ENCODE measurements at places on chromosomes 4 and X. TPM values are rescaled to one million over a fixed set of nuclear protein-coding genes. Genes with fewer than 3 reads are reported as not detected.

- no peak overlapping the region for H3K4me3 ChIP-seq
- H3K36me3 ChIP-seq: no peaks in the 10 kb centered on the region
- H3K27me3 ChIP-seq: no peaks in the 10 kb centered on the region
These were observed 133.3 kb downstream of the PJA1 start for GRCh38 chrX:69031971-69032391.

GRCh38 chr4:97867557-97868091 is 275.7 kb downstream of the STPG2 start:
- DNase-seq: no peak
- H3K36me3 ChIP-seq: no peaks in the 10 kb centered on the region
- H3K4me3 ChIP-seq: no peak overlapping the region
- no peaks in the 10 kb centered on the region for H3K4me1 ChIP-seq

- H3K27me3 ChIP-seq: no peaks in the 10 kb centered on the region
- no peak overlapping the region for H3K27ac ChIP-seq
- DNase-seq: peak; percentile 60
- H3K36me3 ChIP-seq: peaks cover 9% of the 10 kb centered on the region
- no peak overlapping the region for H3K4me3 ChIP-seq
These were observed 22.4 kb upstream of the CLTRN start for GRCh38 chrX:15686818-15687685.

GRCh38 chrX:74259885-74260491 is 44.0 kb upstream of the ZCCHC13 start:
- no peak overlapping the region for H3K27ac ChIP-seq
- H3K36me3 ChIP-seq: peaks cover 26% of the 10 kb centered on the region
- H3K4me3 ChIP-seq: no peak overlapping the region
- no peak for DNase-seq
- no peaks in the 10 kb centered on the region for H3K27me3 ChIP-seq

DNA sequence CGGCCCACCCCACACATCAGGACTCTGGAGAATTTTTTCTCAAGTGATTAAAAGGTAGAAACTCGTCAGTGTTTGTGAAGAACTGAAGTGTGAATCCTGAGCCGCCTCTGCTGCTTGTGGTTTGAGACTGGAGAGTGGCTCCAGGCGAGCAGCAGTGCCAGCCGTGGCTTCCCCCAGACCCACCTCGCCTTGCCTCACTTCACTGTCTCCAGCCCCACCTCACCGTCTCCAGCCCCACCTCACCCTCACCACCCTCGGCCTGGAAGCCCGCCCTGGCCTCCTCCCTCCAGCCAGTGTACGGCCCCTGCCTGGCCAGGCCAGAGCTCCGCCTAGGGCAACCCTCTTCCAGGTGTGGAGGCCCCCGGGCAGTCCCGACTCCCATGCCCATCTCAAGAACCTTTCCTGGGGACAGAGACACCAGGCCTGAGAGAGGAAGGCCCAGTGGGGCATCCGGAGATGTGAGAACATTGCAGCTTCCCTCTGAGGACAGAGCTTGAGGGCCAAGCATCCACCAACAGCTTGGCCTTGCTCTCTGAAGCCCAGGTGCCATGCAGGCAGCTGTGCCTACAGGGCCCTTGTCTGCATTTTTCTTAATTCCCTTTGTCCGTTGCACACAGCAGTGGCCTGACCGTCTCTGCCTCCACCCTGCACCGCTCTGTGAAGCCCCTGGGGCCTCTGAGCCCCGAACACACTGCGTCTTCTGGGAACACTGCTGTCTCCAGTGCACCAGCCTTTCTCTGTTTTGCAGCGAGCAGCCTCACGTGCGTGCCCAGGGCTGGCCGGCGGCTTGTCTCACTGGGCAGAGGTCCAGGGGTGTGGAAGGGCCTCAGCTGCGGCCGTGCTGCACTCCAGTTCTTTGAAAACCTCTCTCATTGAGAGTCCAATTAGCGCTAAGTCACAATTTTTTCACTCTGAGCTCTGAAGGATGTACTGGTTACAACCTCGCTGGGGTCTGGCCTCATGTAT is 13.8 kb downstream of the SH3BP2 start:
- peak overlapping the region; percentile 70 for H3K27ac ChIP-seq
- H3K27me3 ChIP-seq: no peaks in the 10 kb centered on the region
- H3K36me3 ChIP-seq: no peaks in the 10 kb centered on the region
- DNase-seq: peak; percentile 79

- no peak for DNase-seq
- no peaks in the 10 kb centered on the region for H3K36me3 ChIP-seq
- no peaks in the 10 kb centered on the region for H3K27me3 ChIP-seq
These were observed 69.2 kb upstream of the FAM9A start for GRCh38 chrX:8870411-8870810.

DNA sequence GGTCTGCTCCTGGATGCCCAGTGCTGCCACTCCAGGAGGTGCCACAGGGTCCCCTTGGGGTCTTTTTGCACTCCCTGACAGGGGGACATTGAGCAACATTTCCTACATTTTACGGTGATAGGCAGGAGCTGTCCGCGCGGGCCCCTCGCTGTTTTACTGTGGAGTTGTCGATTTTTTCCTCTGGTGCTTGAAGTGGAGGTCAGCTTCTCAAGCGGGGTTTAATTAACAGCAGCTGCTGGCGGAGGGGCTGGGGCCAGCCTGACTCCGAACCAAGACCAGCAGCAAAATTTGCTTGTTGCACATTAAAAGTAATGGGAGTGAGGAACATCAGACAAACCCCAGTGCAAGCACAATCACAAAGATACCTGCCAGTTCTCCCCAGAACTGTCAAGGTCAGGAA is 13.2 kb upstream of the SH3TC1 start:
- H3K27me3 ChIP-seq: no peaks in the 10 kb centered on the region
- no peak overlapping the region for H3K27ac ChIP-seq
- no peak overlapping the region for H3K4me3 ChIP-seq
- H3K36me3 ChIP-seq: no peaks in the 10 kb centered on the region

- no peak for DNase-seq
- H3K36me3 ChIP-seq: peaks cover 4% of the 10 kb centered on the region
These were observed 105.1 kb upstream of the NAP1L5 start for GRCh38 chr4:88802585-88803286.

DNA sequence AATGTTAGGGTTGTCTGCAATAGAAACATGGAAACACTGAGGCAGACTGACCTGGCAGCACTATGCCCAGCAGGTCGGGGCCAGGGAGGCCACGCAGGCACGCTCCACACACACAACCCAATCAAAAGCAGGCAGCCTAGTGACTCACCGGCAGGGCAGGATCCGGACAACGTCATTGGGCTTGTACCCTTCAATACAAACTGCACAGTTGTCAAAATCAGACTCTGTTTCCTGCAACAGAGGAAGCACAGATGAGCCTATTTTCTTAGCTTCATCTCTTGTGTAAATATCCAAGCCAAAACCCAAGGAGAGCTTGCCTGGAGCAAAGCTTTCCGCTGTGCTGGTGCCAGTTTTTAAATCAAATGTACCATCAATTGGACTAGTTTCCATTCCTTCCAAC is 185.8 kb downstream of the RNF150 start:
- H3K27ac ChIP-seq: no peak overlapping the region
- no peak for DNase-seq
- no peaks in the 10 kb centered on the region for H3K36me3 ChIP-seq
- H3K4me1 ChIP-seq: no peaks in the 10 kb centered on the region

DNA sequence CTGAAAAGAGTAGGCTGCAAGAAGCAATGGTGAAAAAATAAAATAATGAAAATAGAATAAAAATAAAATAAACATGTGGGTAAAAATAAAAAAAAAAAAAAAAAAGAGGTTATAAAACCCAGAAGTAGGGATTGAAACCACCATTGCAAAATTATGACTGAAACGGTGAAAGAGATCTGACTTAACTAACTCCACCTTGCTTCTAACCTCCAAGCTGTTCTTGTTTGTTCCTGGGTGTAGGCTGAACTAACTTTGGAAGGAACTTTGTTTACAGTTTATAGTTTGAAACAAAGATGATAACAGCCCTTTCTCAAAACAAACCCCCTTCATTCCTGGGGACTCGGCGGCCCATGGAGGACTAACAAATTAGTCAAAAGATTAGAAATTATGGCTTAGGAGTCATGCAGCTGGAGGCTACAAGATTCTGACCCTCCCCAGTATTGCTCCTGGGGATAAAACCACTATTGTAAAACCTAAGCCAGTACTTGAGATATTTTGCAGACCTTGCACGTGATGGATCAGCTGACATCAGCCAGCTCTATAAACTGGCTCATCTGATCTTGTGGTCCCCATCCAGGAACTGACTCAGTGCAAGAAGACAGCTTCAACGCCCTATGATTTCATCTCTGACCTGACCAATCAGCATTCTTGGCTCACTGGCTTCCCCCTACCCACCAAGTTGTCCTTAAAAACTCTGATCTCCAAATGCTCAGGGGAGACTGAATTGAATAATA is 30.4 kb downstream of the DDX60L start:
- H3K27ac ChIP-seq: no peak overlapping the region
- peaks cover 6% of the 10 kb centered on the region for H3K36me3 ChIP-seq
- DNase-seq: peak; percentile 16
- H3K4me1 ChIP-seq: no peaks in the 10 kb centered on the region

DNA sequence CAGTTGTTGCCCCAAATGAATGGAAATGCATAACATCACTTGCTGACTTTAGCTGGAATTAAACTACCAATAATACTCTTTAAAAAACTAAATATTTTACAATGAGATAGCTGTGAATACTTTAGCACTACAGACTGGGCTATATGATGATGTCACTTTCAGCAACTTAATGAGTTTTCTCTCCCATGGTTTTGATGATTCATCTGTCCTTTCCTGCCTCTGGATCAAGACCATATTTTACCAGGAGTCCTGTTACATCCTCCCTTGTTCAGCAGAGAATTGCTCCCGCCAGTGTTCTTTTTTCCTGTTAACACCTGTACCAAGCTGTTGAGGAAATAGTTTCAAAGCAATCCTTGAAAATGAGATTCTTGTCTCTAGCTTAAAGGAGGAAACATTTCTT is 543.0 kb downstream of the SPRY1 start:
- DNase-seq: no peak
- no peaks in the 10 kb centered on the region for H3K27me3 ChIP-seq
- no peak overlapping the region for H3K4me3 ChIP-seq
- peaks cover 13% of the 10 kb centered on the region for H3K4me1 ChIP-seq
- H3K27ac ChIP-seq: no peak overlapping the region

DNA sequence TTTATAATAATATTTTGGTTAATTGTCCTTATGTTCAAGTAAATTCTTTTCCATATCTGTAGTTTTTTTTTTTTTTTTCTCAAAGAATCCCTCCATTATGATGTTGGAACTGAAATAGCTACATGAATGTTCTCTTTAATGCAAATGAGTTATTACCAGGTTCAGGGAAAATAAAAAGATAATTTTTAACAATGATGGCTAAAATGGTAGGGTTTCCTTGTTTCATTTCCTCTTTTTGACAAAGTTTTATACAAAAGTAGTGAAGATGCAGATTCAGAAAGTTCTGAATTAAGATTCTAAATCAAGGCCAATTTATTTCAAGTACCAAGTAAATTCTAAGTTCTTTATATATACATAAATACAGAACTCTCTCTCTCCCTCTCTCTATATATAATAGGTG is 779.0 kb upstream of the INTU start:
- no peaks in the 10 kb centered on the region for H3K36me3 ChIP-seq
- no peaks in the 10 kb centered on the region for H3K4me1 ChIP-seq
- H3K27ac ChIP-seq: no peak overlapping the region
- no peak for DNase-seq

The RPL39 gene
- 3,763 TPM for polyA plus RNA-seq

The SLC25A6 gene
- polyA plus RNA-seq: 448 TPM

- no peaks in the 10 kb centered on the region for H3K27me3 ChIP-seq
- DNase-seq: no peak
- H3K4me3 ChIP-seq: no peak overlapping the region
- H3K27ac ChIP-seq: no peak overlapping the region
These were observed 11.9 kb upstream of the CCNQ start for GRCh38 chrX:153610836-153611213.

- H3K4me1 ChIP-seq: no peaks in the 10 kb centered on the region
- no peak overlapping the region for H3K4me3 ChIP-seq
- no peaks in the 10 kb centered on the region for H3K36me3 ChIP-seq
- H3K27me3 ChIP-seq: peaks cover 2% of the 10 kb centered on the region
- DNase-seq: peak; percentile 51
- H3K27ac ChIP-seq: no peak overlapping the region
These were observed 34.5 kb upstream of the WAS start for GRCh38 chrX:48649102-48649501.

The LRCH2 gene
- polyA plus RNA-seq: 1.1 TPM

The DUX4 gene
- not detected for polyA plus RNA-seq

The DMRTC1B gene
- 0.70 TPM for polyA plus RNA-seq

The SCOC gene
- polyA plus RNA-seq: 62.9 TPM

- H3K27me3 ChIP-seq: no peaks in the 10 kb centered on the region
- no peak overlapping the region for H3K4me3 ChIP-seq
- DNase-seq: no peak
- H3K4me1 ChIP-seq: no peaks in the 10 kb centered on the region
These were observed 1.3 kb upstream of the ATP10D start for GRCh38 chr4:47483745-47484144.

DNA sequence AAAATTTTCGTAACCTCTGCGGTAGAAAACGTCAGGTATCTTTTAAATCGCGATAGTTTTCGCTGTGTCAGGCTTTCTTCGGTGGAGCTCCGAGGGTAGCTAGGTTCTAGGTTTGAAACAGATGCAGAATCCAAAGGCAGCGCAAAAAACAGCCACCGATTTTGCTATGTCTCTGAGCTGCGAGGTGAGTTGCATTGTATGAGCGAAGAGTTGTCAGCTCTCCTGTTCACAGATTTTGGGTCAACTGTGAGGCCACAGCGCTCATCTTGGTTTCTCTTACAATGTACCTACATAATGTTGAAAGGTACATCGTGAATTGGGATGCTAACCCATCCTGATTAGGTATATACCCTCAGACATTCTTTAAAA is 486 bp downstream of the CLCN3 start:
- peaks cover 2% of the 10 kb centered on the region for H3K4me1 ChIP-seq
- H3K36me3 ChIP-seq: no peaks in the 10 kb centered on the region
- peak overlapping the region; percentile 95 for H3K27ac ChIP-seq
- DNase-seq: peak; percentile 63

DNA sequence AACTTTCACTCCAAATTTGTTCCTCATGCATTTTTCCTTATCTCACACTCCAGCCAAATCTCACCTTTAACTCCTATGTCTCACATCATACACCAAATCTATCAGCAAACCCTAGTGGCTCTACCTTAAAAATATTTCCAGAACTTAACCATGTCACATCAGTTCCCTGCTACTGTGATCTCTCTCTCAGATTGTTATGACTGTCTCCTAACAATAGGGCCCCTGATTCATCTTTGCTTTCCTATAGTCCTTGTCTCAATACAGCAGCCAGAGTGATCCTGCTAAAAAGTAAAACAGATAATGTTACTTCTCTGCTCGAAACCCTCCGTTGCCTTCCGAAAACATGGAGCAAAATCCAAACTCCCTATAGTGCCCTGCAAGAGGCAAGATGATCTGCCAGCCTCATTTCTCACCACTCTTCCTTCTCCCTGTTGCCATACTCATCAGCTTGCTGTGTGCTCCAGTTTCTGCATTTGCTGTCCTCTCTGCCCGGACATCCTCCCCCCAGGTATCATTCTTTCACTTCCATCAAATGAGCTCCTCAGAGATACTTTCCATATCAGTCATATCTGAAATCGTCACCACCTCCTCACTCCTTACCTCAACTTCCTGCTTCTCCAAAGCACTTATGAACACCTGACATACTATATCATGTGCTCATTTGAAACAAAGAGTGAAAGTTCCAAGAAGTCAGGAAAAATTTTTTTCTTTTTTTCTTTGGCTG is 293.4 kb upstream of the NR3C2 start:
- H3K36me3 ChIP-seq: no peaks in the 10 kb centered on the region
- no peak for DNase-seq
- no peak overlapping the region for H3K4me3 ChIP-seq
- H3K4me1 ChIP-seq: no peaks in the 10 kb centered on the region
- H3K27me3 ChIP-seq: no peaks in the 10 kb centered on the region
- no peak overlapping the region for H3K27ac ChIP-seq

The FOXP3 gene
- polyA plus RNA-seq: not detected
